Right lung (tissue), 10 donors: ENCODE measurements at places on chromosomes 11 and 22.
A peak's percentile ranks its signal among the peaks of the same experiment; 100 is the strongest.

DNA sequence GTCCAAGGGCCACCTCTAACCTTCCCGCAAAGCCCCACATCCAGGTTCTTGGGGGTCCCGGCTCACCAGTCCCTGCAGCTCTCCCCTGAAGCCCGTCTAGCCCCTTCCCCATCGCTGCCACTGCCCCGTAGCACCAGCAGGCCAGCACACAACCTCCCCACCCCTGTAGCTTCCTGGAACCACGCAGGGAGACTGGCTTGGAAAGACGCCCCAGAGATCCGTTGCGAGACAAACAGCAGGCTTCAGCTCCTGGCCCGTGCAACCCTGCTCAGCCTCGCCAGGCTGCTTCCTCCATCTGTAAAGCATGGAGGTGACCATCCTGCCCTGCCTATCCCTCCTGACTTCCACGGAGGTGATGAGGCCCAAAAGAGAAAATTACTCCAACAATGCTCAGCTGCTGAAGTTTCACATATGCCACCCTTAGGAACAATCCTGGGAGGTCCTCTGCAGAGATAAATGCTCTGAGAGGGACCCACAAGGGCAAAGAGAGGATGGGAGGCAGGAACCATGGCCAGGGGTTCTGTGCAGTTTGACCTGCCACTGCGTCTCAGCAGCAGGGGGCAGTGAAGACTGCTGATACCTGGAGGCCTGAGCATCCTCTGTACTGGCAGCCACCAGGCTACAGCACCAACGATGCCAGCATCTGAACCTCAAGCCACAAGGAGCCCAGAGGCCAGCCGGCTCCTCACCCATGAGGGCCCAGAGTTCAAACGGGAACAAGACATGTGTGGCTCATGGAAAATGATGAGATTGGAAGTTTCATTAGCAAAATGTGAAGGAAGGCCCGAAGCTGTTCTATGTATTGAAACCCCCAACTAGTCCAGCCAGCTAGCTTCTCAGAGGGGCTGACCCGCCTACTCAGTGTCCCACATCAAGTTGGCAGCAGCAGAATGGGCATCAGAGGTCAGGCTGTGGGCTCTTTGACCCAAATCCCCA lies 16.1 kb downstream of the DGCR2 start:
- DNase-seq, result no peak

DNA sequence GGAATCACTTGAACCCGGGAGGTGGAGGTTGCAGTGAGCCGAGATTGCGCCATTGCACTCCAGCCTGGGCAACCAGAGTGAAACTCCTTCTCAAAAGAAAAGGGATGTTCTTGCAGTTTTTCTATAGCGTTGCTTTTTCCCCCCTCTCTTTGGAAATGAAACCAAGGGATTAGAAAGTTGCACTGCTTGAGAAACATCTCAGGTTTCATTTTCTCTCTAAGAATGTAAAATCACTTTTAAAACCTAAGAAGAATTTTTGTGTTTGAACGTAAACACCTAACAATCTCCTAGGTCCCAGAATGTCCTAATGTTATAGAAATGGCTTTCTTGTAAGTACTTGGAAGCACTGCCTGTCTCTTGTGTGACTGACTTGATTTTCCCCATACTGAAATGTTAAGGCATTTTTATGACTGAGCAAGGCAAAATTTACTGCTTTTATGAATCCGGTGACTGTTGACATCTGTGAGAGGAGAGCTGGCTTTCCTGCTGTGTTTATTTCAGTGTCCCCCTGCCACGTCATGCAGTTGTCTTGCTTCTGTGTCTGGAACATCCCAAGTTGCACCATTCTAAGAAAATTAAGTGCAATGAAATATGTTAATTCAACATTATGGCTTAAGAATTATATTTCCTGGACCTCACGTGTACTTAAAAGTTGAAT lies 37.7 kb downstream of the NF2 start:
- DNase-seq, result no peak

DNA sequence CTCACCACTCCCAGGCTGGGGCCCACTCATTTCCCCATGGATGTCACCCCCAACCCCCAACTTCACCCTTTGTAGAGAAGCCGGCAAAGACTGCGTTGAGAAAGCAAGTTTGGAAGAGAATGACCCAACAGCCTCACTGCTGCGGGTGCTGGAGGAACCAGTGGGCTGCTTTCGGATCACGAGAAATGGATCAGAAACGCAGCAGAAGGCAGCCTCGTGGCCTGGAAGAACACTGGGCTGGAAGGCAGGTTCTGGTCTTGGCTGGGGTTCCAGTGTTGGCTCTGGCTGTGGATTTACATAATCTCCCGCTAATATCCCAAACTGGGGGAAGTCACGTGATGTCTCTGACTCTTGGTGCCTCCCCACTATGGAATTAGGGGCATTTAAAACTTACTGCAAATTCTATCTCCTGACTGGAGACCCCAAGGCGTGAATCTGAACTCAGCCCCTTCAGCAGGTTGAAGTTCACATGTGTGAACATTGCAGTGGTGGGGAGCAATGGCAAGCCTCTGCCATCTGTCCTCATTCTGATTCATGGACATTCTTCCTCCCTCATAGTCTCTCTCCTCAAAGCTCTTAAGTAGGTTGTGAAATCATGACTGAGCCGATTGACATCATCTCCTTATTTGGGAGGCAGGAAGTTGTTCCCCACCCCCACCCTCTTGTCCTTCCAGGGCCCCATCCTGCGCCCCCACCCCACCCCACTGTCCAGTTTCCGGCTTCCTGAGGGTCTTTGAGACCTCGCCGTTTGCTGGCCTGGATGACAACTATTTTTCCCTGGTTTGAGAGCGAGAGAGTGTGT lies 37.0 kb upstream of the TIMP3 start:
- peak; percentile 81 for DNase-seq

- peak; percentile 48 for DNase-seq
These were observed 154.3 kb downstream of the FBXO7 start for GRCh38 chr22:32628628-32629572.

DNA sequence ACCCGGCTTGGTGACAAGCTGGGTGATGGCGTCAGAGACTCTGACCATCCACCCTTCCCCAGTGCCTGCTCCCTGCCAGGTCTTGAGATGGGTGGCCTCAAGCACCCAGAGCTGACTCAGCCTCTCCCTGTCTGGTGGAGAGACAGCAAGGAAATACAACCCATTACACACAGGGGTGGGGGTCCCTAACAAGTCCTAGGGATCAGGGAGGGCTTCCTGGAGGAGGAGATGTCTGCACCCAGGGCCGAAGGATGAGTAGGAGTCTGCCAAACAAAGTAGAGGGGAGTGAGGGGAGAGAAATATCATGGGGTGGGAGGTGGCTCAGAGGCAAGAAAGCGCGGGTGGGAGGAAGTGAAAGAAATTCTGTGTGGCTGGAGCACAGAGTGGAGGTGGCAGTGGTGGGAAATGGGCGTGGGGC lies 6.8 kb downstream of the MAFF start:
- no peak for DNase-seq

- DNase-seq, result no peak
These were observed 70.8 kb downstream of the NTM start for GRCh38 chr11:131441051-131441810.

- DNase-seq, result no peak
These were observed 3.0 kb downstream of the GSTT4 start for GRCh38 chr22:24002272-24002671.

GRCh38 chr22:49779853-49780697 lies 47.6 kb downstream of the BRD1 start:
- DNase-seq, result no peak

GRCh38 chr22:20095521-20095920 lies 15.5 kb downstream of the DGCR8 start:
- no peak for DNase-seq

DNA sequence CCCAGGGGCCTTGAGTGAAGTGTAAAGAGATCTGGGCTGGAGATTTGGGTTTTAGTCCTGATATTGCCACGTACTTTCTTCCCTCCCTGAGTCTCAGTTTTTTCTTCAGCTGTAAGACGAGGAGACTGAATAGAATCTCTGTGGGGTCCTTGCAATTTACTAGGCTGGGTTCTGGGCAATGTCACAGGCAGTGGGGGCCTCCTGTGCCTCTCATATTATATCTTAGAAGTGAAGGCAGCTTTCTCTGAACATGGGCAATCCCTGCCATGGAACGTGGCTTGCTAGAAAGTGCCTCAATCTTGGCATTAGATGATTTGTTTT lies 62.0 kb upstream of the PTPRJ start:
- no peak for DNase-seq

- DNase-seq, result no peak
These were observed 85.0 kb upstream of the PLET1 start for GRCh38 chr11:112345706-112346105.

GRCh38 chr22:44032126-44032730 lies 8.1 kb downstream of the PARVB start:
- DNase-seq, result no peak

DNA sequence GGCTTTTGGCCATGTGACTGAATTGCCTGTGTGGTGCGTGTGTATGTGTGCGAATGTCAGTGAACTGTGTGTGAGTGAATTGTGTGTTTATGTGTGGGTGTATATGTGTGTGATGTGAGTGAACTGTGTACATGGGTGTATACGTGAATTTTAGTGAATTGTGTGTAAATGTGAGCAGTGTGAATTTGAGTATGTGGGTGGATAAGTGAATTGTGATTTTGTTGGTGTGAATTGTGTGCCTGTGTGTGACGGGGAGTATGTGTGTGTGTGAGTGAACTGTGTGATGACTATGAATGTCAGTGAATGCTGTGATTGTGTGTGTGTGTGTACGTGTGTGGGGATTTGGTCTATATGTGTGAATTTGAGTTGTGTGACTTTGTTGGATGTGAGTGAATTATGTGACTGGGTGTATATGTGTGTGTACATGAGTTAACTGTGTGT lies 3.5 kb downstream of the DDTL start:
- no peak for DNase-seq

DNA sequence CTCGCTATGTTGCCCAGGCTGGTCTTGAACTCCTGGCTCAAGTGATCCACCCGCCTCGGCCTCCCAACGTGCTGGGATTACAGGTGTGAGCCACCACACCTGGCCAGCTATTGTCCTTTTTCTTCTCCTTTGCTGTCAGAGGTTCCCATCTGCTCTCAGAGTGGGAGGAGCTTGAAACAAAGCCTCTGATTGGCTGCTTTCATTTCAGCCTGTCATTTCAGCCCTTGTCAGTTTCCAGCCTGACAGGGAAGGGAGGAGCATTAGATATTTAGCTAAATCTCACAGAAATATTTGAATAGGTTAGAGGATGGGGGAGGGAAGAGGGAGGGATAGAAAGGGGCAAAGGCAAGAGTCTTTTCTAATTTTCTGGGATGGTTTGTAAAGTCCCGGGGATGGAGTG lies 8.7 kb downstream of the SLC22A6 start:
- no peak for DNase-seq

- no peak for DNase-seq
These were observed 357.8 kb downstream of the LARGE1 start for GRCh38 chr22:33562501-33562900.

DNA sequence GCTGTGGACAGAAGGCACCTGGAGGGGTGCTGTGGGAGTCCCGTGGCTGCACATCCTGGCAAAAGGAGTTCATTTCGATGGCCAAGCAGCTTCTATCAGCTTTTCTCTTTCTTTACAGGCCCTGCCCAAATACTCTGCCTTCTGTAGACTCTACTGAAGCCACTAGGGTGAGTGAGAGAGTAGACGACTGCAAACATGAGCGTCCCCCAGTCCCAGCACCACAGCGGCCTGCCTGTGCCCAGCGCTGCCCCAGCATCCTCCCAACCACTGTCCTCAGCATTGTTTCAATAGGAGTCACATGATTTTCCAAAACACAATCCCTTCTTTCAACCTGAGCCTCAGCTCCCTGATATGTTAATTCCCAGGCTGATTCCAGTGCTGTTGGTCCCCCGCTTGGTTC lies 110.0 kb downstream of the KIRREL3 start:
- DNase-seq, result no peak

DNA sequence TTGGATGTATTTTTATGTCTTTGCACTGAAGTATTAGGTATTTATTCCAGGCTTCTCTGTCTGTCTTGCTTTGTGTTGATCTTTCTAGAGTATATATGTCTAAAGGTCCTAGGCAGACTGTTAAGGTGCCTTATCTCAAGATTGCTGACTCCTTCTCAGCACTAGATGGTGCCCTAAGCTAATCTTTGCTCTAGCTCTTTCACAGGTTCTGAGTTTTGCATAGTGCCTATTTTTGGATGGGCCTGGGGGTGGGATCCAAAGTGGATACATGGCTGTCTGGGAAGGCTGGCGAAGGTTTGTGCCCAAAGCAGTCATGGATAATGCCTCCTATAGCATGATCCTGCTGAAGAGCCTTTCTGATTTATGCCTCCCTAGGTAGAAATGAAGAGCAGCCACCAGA lies 154.9 kb downstream of the TRPC6 start:
- no peak for DNase-seq

DNA sequence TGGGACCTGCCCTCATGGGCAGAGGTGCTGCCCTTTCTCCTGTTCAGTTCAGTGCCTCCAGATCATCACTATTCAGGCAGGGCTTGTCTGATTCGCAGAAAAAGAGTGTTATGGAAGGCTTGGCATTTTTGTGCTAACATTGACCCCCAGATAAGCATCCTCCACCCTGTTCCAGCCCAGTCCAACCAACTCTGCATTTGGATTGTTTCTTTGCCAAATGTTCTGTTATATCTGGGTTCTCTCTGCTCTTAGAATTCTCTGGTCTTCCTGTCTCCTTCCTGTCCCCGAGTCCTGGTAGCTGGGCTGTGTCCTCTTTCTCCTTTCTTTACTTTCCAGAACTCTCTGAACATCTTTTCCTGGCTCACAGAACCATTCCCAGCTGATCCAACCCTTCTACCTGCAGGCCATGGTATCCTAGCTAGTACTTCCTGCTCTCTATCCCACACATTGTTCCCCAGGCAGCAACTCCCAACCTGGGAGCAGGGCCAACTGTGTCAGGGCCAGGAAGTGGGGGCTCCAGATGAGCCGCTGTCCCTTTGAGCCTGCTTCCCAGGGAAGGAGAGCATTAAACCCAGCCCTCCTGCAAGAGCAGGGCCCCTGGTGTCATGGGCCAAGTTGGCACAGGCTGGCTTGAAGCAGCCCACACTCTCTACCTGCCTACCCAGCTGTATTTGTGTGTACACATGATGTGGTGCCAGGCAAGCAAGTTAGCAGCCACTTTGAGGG lies 280.7 kb upstream of the CADM1 start:
- peak; percentile 25 for DNase-seq

DNA sequence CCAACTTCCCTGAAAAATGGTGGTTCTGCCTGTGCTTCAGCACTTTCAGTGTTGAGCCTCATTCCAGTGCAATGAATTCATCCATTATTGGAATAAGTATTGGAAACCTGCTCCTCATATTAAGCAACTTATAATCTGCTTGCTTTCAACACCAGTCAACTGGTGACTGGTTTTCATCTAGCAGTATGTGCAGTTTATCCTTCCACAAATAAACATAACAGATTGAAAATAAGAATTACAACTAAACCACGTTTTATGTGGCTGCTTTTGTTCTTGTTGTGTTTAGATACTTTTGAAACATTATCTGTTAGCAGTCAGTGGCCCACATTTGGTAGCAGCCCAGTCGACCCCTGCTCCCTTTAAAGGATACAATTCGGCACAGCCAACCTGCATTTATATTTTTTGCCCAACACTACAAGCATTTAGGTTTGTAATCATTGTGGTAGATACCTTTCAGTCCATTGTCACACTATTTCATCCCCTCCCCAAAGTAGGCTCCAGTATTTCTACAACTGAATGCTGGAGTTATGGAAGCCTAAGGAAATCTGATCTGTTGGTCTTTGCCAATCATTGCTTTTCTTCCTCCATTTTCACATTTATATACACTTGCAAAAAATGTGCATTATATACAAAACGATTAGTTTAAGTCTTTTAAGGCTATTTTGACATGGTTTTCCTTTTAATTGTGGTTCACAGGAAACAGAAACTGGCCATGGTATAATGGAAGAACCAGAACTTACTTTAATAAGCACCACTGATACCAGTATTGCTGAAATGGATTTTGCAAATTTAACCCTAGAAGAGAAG lies 13.1 kb downstream of the TAF1D start:
- DNase-seq, result no peak

- no peak for DNase-seq
These were observed 12.4 kb upstream of the KCNE3 start for GRCh38 chr11:74479732-74480123.
